CD4-positive, alpha-beta T cell (primary cell): ENCODE measurements at places on chromosomes 3 and 15.

GRCh38 chr3:53544357-53544756 lies 49.9 kb downstream of the CACNA1D start:
- no peak for DNase-seq

- peak; percentile 23 for DNase-seq
These were observed 16.0 kb upstream of the CPEB1 start for GRCh38 chr15:82663186-82663600.

DNA sequence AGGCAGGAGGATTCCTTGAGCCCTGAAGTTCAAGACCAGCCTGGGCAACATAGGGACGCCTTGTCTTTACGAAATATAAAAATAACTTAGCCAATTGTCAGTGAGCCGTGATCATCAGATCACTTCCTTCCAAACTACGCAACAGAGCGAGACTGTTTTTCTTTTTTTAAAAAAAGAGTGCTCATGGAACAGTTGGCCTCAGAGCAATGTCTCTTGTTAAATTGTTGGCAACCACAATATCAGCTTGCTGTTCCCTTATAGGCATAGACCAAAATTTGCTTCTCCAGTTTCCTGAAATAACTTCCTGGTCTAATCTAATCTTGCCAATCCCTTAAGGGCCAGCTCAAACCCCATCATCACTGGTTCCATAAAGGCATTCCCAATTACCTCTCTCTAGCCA lies 93.3 kb upstream of the SLC4A7 start:
- DNase-seq, result no peak

GRCh38 chr3:67402873-67403272 lies 251.5 kb downstream of the SUCLG2 start:
- DNase-seq, result no peak

- no peak for DNase-seq
These were observed 90.2 kb upstream of the FGF12 start for GRCh38 chr3:192817506-192817905.

- no peak for DNase-seq
These were observed 65.4 kb downstream of the CHDH start for GRCh38 chr3:53780806-53781205.

- DNase-seq, result no peak
These were observed 107.4 kb downstream of the LRIG1 start for GRCh38 chr3:66393333-66394005.

DNA sequence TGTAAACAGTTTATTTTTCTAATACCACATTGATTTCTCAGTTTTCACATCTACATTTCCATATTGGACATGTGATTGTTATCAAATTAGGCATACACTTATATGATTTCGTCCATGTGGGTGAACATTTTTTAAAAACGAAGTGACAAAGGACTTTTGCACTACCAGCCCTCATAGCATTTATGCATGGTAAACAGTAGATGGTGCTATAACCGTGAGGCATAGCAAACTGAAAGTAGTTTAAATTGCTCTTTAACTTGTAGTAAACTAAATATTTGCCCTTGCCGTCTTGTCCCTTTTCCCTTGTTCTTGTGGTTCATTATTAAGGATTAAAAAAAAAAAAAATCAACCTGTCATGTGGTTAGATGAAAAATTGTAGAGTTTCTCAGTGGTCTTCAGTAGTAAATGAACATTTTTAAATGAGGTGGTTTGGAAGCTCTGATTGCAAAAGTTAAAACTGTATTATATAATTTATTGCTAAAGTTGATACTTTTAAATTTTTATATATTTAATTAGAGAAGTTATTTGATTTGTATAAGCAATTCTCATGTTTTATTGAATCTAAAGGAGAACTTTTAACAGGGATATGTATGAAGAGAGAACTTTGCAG lies 24.0 kb downstream of the STX19 start:
- DNase-seq, result no peak

DNA sequence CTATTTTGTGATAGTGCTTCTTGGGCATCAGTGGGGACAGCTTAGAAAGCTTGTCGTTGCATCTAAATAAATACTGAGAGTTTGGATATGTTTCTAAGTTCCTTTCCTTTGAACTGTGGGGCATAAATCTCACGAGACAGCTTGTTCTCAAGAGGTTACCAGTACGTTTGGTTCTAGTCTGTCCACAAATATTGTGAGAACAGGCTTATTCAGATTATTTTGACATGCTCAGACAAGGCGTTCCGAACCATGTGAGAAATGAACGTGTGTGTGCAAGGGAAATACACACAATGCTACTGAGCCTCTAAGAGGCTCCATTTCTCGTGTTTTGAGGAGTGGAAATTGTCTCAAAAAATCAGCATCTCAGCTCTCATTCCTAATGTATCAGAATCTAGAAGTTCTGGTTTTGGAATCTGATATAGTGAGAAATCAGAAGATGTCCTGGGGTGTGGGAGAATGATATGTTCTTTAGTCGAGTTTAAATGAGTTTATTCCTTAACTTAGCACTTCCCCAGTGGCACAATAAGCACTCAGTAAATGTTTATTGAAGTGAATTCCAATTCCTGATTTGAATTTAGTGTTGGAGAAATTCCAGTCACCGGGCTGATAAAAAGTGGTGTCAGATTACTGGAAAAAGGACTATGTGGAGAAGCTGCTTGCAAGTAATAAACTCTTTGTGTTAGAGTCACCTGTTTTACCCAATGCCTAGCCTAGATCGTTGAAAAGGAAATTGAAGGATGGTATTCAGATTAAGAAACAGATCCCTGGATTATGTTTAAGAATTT lies 481.5 kb downstream of the LPP start:
- no peak for DNase-seq

DNA sequence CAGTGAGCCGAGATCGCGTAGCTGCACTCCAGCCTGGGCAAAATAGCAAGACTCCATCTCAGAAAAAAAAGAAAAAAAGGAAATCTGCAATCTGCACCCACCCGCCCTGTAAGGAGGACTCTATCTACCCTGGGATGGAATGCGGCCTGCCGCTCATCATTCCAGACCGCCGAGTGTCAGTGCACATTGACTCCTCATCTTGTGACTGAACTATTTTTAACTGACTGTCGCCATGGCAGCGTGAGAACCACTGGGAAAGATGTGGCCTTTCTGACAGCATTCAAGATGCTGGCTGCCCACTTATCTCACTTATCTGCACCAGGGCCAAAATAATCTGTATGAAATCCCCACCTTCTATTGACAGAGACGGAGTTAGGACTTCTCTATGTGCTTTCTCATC lies 38.8 kb upstream of the ANKRD34C start:
- DNase-seq, result no peak

DNA sequence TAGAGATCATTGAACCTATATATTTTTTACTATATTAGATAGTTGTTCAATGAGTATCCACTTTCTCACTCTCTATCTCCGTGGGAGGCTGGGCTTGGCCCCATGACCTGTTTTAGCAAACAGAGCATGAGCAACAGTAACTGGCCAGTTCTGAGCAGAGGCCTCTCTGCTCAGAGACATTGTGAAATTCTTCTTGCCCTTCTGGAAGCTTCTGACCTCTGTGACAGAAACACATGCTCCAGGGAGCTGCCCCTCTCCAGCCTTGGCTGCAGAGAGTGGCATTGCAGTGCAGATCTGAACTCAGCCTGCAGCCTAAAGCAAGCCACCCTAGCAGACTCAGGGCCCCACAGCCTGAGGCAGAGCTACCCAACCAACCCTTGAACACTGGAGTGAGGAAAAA lies 20.5 kb downstream of the FAM240A start:
- DNase-seq, result no peak

GRCh38 chr3:54780336-54780735 lies 147.5 kb downstream of the LRTM1 start:
- no peak for DNase-seq

DNA sequence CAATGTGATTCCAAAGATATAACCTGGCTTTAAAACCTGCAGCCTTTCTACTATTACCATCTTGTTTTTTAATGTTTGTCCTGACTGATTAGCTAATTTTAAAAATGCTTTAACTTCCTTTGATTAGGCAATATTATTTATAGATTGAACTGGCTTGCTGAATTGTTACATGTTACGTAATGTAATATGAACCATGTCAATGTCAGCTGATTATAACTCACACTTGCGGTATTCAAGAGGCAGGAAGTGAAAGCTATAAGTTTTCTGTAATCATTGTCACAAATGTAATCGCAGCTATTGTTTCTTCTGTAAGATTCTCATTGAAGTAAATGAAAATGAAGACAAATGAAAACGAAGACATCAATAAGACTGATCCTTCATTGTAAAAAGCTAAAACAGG lies 146.8 kb downstream of the ROBO2 start:
- no peak for DNase-seq

DNA sequence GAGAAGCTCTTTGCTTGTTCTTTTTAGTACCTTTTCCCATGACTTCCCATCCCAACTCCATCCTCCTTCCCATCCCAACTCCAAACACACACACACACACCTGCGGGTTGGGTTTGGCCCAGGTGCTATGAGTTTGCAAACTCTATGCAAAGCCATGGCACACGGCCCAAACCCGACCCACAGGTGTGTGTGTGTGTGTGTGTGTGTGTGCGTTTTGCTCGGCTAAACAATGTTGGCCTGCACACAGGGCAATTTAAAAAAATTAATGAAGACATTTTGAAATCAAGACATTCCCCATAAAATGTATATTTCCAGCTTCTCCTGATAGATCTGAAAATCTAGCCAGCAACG lies 103.7 kb upstream of the TLE3 start:
- DNase-seq, result no peak

DNA sequence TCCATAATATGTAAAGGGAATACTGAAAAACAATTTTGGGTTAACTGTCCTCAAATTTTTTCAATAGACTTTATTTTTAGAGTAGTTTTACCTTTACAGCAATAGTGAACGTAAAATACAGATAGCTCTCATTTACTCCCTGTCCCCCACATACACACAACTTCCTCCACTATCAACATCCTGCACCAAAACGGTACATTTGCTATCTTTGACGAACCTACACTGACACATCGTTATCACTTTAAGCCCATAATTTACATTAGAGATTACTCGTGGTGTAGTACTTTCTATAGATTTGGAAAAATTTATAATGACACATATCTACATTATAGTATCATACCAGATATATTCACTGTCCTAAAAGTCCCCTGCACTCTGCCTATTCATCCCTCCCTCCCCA lies 16.9 kb upstream of the P2RY1 start:
- DNase-seq, result no peak

GRCh38 chr3:43770426-43771103 lies 79.8 kb downstream of the ABHD5 start:
- no peak for DNase-seq

GRCh38 chr15:47959617-47960413 lies 161.0 kb upstream of the SLC24A5 start:
- no peak for DNase-seq

DNA sequence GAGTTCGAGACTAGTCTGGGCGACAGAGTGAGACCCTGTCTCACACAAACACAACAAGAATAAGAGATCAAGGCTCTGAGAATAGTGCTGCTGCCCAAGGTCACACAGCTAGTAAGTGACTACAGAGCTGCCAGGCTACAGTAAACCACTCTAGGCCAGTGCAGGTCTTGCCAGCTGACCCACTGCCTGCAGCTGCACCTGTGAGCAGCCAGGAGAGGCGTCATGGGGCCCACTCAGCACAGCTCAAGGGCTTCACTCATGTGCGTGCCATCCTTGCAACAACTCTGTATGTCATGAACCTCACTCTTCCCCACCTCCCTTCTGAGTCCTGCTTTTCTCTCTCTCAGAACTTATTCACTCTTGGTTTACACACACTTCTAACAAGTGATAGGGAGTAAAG lies 176.7 kb downstream of the SMAD6 start:
- DNase-seq, result no peak

DNA sequence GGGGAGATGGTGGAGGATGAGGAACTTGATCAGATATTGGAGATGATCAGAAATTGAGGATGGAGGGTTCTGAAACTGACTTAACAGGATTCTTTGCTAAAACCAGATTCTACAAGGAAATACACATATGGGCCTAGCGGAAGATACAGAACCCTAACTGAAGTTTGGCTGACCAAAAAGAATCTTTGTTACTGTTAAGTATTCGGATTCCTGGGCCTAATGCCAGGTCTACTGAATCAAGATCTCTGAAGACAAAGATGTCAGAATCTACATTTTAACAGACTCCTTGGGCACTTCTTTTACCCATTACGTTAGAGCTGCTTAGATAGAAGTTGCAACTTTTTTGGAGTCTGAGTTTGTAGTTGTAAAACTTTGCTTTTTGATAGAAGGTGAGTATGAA lies 137.7 kb downstream of the FNDC3B start:
- DNase-seq, result no peak

DNA sequence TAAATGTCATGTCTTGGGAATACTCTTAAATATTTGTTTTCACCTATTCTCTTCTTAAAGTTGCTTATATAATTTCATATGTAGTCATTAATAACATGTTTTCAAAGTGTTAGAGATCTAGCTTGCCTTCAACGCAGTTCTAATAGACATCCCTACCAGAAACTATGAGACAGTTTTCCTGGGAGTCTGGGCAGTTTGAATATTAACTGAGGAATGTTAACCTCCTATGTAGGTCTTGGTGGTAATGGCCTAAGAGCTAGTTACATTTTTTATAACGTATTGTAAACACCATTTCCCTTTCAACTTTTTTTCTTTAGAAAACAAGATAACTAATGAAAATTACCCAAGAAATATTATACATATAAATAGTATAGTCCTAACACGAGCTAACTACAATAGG lies 328.2 kb downstream of the TIGIT start:
- no peak for DNase-seq

DNA sequence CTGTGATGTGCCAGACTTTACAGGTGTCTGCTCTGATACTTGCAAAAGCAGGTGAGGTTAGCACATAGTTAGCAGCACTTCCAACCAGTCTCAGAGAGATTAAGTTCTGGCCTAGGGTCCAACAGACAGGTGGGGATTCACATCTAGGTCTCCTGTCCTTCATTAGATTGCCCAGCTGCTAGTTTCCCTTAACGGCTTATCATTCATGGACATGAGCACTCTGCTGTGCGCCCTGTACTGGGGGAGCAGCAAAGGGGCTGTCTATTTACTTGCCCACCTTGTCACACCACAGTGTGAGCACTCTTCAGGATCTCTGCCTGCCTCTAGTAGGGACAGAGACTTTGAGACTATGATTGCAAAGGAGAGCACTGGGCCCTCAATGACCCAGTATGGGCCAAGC lies 8.7 kb downstream of the SPSB4 start:
- no peak for DNase-seq

DNA sequence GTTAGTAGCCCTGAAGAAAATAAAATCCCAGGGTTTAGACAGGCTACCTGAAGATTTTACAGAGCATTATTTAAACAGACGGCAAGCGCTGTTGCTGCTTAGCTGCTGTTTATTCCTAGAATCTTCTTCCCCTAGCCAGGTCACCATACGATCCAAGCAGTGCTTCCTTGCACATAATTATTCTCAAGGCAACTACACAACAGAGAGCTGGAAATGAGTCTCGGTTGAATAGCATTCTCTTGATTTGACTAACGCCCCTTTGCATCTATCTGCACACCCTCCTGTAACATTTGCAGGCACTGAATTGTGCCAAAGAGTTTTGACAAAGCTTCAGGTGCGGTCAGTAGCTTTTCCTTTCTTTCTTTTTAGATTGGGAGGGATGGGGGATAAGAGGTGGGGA lies 564.4 kb downstream of the TBL1XR1 start:
- no peak for DNase-seq
